Small intestine (tissue), 16 donors: ENCODE measurements at places on chromosomes 7 and 10.

DNA sequence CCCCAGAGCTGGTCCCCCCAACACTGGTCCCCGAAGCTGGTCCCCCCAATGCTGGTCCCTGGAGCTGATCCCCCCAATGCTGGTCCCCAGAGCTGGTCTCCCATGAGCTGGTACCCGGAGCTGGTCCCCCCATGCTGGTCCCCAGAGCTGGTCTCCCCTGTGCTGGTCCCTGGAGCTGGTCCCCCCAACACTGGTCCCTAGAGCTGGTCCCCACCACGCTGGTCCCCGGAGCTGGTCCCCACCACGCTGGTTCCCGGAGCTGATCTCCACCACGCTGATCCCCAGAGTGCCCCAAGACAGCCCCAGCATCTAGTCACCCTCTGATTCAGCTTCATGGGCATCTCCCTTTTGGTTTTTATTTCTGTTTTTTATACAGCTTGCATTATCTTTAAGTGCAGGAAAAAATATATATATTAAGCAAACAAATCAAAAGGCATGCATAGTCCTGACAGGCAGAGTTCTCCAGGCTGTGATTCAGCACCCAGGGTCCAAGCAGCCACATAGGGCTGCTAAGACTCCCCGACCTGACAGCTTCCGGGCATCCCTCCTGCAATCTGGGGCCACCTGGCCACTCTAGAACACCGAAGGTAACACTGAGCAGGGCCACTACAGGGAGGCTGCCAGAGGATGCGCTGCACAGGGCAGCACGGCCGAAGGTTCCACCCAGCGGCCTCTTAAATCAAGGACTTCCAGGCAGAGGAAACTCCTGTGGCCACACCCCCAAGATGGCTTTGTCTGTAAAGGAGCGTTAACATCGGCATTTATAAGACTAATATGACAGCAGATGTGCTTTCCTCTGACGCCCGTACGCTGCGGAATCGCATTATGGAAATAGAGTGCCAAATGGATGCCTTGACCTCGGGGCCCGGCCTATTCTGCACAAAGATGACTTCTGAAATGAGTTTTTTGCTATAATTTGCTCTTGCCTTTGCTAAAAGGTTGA lies 215.0 kb downstream of the PTPRN2 start:
- H3K36me3 ChIP-seq, result no peaks in the 10 kb centered on the region
- H3K4me3 ChIP-seq, result no peak overlapping the region
- no peak for DNase-seq
- no peaks in the 10 kb centered on the region for H3K4me1 ChIP-seq
- H3K27ac ChIP-seq, result no peak overlapping the region

- H3K27me3 ChIP-seq, result no peaks in the 10 kb centered on the region
- H3K4me3 ChIP-seq, result no peak overlapping the region
- peak overlapping the region; percentile 50 for H3K27ac ChIP-seq
- peaks cover 26% of the 10 kb centered on the region for H3K4me1 ChIP-seq
- DNase-seq, result peak; percentile 94
- H3K36me3 ChIP-seq, result no peaks in the 10 kb centered on the region
These were observed 219.8 kb upstream of the FRMD4A start for GRCh38 chr10:14550471-14550981.

- DNase-seq, result no peak
- H3K4me3 ChIP-seq, result no peak overlapping the region
- H3K4me1 ChIP-seq, result peaks cover 7% of the 10 kb centered on the region
- H3K27me3 ChIP-seq, result peaks cover 66% of the 10 kb centered on the region
These were observed 2.5 kb upstream of the BUB3 start for GRCh38 chr10:123151737-123152135.

DNA sequence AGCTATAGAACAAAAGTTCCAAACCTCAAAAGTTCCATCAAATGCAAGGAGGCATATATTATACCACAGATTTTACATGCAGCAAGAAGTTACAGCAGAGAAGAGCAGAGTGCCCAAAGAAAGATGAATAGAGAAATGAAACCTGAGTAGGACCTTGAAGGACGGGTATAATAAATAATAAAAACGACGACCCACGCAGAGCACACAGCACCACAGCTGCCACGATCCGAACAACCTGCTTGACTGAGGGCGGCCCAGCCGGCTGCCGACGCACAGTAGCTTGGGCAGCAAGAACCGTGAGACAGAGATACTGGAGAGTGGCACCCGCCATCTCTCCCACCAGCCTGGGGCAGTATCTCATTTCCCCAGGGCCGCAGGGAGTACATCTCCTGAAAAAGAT lies 79.0 kb downstream of the HIPK2 start:
- DNase-seq, result no peak
- no peak overlapping the region for H3K4me3 ChIP-seq
- peaks cover 4% of the 10 kb centered on the region for H3K4me1 ChIP-seq
- no peak overlapping the region for H3K27ac ChIP-seq
- peaks cover 44% of the 10 kb centered on the region for H3K36me3 ChIP-seq

DNA sequence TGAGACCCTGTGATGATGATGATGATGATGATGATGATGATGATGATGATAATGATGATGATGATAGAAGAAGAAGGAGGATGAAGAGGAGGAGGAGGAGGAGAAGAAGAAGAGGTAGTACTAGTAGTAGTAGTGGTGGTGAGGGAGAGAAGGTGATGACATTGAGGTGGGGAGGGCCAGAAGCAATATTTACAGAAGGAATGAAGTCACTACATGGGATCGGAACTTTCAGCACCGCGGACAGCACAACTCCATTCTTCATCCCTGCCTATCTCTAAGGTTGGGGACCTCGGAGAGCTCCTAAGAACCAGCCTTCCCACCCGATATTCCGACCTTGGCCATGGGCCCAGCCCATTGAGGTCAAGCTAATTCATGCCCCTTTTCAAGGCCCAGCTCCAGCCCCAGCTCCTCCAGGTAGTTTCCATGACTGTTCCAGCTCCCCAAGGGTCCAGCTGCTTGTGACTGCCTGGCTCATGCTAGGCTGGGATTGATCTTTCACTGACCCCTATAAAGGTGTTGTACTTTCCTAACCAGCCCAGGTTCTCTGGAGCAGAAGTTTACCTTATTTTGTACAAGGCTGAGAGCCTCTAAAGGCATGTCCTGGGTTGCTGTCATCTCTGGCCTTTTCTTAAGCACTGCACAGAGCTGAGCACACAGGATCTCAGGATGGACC lies 10.3 kb downstream of the CRHR2 start:
- H3K4me3 ChIP-seq, result no peak overlapping the region
- no peak overlapping the region for H3K27ac ChIP-seq
- H3K27me3 ChIP-seq, result no peaks in the 10 kb centered on the region
- no peaks in the 10 kb centered on the region for H3K4me1 ChIP-seq

- no peaks in the 10 kb centered on the region for H3K27me3 ChIP-seq
- peak within 1 kb of the TSS; percentile 97 for H3K27ac ChIP-seq
- DNase-seq, result peak; percentile 95
- peak within 1 kb of the TSS; percentile 99 for H3K4me3 ChIP-seq
These were observed at the start of gene ARHGAP12 for GRCh38 chr10:31928549-31929260. Gene ARHGAP12 (minus strand): TSS chr10:31928831. CDS start chr10:31908855, 19,976 bp downstream.

DNA sequence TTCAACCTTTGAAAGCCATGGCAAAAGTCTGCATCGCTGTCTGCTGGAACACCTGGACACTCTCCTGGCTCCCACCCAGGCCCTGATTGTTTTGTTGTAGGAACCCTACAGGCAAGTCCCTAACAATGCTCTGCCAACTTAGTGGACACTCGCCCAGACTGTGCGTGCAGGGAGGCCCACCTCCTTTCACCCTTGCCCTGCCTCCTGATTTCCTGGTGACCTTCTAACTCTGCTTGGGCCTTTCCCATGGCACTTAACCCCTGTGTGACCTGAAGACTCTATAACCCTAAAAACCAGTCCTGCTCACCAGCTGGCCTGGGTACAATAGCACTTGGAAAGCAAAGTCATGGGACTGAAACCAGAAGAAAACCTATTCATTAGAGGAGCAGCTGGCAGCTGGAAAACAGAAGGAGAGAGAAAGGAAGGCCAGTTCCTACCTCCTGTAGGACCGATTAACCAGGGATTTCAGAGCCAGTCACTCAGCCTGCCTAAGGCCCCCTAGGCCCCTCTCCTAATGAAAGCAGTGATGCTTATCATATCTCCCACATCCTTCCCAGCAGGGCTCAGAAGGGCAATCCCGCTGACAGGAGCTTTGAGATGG lies 82.7 kb upstream of the KMT2E start:
- H3K36me3 ChIP-seq, result no peaks in the 10 kb centered on the region
- DNase-seq, result no peak
- peak overlapping the region; percentile 46 for H3K27ac ChIP-seq
- H3K4me1 ChIP-seq, result peaks cover 55% of the 10 kb centered on the region
- H3K4me3 ChIP-seq, result no peak overlapping the region

GRCh38 chr10:88392222-88392621 lies 190.9 kb downstream of the RNLS start:
- H3K27ac ChIP-seq, result no peak overlapping the region
- no peak overlapping the region for H3K4me3 ChIP-seq
- H3K36me3 ChIP-seq, result no peaks in the 10 kb centered on the region
- peaks cover 9% of the 10 kb centered on the region for H3K4me1 ChIP-seq
- H3K27me3 ChIP-seq, result no peaks in the 10 kb centered on the region
- peak; percentile 11 for DNase-seq

DNA sequence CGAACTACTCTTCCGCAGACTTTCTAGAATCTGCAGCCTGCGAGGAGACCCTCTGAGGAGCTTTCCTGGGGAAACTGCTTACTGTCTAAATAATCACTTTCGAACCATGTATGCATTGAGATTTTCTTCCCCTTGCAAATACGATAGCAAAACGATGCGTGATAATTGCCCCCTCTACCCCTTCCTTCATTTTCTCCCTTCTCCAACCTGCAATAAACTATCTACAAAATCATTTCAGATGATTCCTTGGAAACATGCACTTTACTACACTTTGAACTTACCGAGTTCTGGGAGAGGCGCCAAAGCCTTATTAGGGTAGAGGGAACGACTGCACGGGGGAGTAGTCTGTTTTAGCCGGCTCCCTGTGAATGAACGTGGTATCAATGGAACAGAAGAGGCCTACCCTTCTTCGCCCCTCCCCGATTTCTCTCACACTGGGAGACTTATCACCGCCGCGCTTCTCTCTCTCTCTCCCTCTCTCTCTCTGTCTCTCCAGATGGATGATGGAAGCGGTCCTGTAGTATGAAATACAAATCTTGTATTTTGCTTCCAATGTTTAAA lies at the start of gene FGFBP3:
FGFBP3 (minus strand) TSS at position 370 of the 561 bp plus-strand sequence. CDS start 517 bp downstream, outside the sequence.
- no peaks in the 10 kb centered on the region for H3K27me3 ChIP-seq
- no peaks in the 10 kb centered on the region for H3K4me1 ChIP-seq
- DNase-seq, result peak; percentile 62
- no peaks in the 10 kb centered on the region for H3K36me3 ChIP-seq
- H3K4me3 ChIP-seq, result peak within 1 kb of the TSS; percentile 80

- H3K27ac ChIP-seq, result peak overlapping the region; percentile 66
- no peak overlapping the region for H3K4me3 ChIP-seq
- no peaks in the 10 kb centered on the region for H3K36me3 ChIP-seq
These were observed 59.0 kb downstream of the IKZF1 start for GRCh38 chr7:50363327-50364060.

DNA sequence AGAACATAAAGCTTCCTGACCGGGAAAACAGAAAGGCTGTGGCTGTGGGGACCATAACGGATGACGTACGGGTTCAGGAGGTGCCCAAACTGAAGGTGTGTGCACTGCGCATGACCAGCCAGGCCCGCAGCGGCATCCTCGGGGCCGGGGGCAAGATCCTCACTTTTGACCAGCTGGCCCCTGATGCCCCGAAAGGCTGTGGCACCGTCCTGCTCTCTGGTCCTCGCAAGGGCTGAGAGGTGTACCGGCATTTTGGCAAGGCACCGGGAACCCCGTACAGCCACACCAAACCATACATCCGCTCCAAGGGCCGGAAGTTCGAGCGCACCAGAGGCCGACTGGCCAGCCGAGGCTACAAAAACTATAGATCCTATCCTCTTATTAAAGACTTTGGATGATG lies 179.3 kb downstream of the PTN start:
- H3K36me3 ChIP-seq, result no peaks in the 10 kb centered on the region
- DNase-seq, result no peak
- H3K4me3 ChIP-seq, result no peak overlapping the region

GRCh38 chr10:131641231-131641630 lies 259.6 kb upstream of the PPP2R2D start:
- H3K4me1 ChIP-seq, result no peaks in the 10 kb centered on the region
- no peak overlapping the region for H3K4me3 ChIP-seq
- DNase-seq, result peak; percentile 33
- no peaks in the 10 kb centered on the region for H3K27me3 ChIP-seq
- no peaks in the 10 kb centered on the region for H3K36me3 ChIP-seq

DNA sequence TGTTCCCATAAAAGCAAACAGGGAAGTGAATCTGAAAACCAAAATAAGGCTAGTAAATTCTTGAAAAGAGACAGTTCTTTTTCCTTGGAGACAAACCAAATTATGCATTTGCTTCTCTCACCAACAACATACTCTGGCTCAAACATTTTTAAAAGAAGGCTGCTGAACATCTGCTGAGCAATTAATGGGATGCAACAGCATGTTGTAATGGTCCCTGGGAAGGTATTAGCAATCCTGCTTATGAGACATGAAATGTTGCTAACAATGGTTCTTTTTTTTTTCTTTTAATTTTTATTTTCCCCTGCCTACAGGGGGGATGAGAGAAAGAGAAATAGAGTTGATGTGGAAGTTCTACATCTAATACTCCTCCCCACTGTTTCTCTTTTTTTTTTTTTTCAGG lies 572.1 kb downstream of the SORCS1 start:
- DNase-seq, result no peak
- H3K27ac ChIP-seq, result no peak overlapping the region
- H3K27me3 ChIP-seq, result no peaks in the 10 kb centered on the region
- no peaks in the 10 kb centered on the region for H3K36me3 ChIP-seq
- H3K4me3 ChIP-seq, result no peak overlapping the region
- H3K4me1 ChIP-seq, result no peaks in the 10 kb centered on the region

GRCh38 chr7:93175219-93175618 lies 27.0 kb upstream of the SAMD9L start:
- H3K4me1 ChIP-seq, result no peaks in the 10 kb centered on the region
- H3K36me3 ChIP-seq, result no peaks in the 10 kb centered on the region
- H3K27ac ChIP-seq, result no peak overlapping the region
- H3K4me3 ChIP-seq, result no peak overlapping the region
- H3K27me3 ChIP-seq, result peaks cover 3% of the 10 kb centered on the region
- DNase-seq, result no peak

DNA sequence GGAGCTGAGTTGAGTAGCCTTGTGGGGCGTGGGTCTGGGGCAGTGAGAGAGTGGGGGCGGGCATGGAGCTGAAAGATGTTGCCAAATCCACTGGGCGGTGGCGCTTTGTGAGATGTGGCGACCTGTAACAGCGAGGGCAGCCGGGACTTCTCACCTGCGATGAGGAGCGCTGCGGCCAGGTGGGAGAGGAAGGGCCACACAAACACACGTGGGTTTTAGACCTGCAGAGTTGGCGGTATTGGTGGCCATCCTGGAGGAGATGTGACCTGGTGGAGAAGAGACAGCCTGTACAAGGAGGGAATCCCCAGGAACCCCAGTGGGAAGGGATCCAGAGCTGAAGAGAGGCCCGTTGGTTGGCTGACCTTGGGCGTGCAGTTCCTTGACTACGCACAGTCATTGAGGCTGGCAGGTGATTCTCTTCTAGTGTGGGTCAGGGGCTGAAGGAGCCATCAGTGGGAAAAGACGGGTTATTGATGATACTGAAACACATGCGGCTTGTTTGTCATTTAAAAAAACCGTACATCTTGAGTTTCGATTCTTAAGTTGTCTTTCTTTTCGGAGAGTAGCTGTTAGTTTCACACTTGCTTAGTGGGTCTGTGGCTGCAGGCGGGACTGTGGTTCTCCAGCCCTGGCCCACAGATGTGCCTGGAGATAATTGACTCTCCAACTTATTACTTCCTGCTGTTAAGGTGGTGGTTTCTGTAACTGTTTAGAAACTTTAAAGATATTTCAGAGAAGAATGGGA lies 2.4 kb downstream of the CHST12 start:
- H3K27me3 ChIP-seq, result no peaks in the 10 kb centered on the region
- H3K36me3 ChIP-seq, result no peaks in the 10 kb centered on the region
- peak overlapping the region; percentile 52 for H3K27ac ChIP-seq
- DNase-seq, result peak; percentile 45
